ENCODE measurements at places on chromosomes 2 and 18.

- DNase-seq = peak; percentile 16
These were observed 6.1 kb downstream of the MPV17 start for GRCh38 chr2:27316655-27317412.

DNA sequence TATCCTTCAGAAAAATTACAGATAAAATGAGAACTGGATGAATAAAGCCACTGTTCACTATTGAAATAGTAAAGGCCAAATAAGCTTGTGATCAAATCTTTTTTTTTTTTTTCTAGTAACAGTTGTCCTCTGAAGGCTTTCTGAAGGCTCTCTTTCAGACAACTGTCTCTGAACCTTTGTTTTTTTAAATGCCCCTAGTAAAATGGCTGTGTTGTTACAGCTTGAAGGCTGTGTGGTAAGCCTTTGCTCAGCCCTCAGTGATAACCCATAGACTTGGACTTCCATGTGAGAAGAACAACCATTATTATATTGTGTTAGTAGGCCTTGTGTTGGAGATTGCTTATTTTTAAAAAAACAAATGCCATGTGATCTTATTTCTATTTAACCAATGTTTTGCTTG, 17.6 kb downstream of the FMNL2 start:
- DNase-seq = no peak

GRCh38 chr2:237536617-237537016, 29.8 kb upstream of the PRLH start:
- DNase-seq = no peak

- DNase-seq = no peak
These were observed 61.0 kb upstream of the NFE2L2 start for GRCh38 chr2:177325554-177325953.

- no peak for DNase-seq
These were observed 118.3 kb downstream of the RPRM start for GRCh38 chr2:153360239-153360638.

DNA sequence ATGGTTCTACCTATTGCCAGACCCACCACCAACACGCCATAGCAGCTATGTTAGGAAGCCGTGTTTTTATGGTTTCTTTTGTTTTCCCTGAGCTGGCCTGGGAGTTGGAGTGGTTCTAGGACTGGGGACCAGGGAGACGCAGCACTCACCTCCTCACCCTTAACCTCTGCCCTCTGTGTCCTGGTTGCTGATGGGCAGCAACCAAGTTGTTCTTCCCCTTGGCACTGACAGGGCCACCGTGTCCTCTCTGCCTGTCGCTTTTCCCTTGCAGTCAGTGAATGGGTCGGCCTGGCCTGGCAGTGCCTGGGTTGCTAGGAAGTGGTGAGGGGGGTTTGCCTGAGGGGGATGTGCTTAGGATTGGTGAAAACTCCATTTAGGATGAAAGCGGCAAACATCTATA, 197.1 kb upstream of the GATA6 start:
- no peak for DNase-seq

DNA sequence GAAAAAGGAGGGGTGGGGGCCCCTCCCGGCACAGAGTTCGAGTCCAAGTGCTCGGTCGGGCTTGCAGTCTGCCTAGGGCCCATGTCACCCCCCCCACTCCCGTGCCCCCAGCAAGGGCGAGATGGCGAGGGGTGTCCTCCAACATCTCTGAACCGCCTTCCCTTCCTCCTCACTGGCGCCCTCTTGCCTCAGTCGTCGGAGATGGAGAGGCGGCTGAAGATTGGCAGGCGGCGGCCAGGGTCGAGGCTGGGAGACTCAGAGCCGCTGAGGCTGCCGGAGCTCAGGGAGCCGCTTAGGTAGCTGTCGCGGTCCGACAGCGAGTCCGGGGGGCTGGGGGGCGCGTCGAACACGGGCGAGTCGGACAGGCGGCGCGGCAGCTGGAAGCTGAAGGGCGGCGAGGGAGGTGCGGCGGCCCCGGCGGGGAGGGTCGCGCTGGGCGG, 2.3 kb downstream of the ZFP36L2 start:
- no peak for DNase-seq

DNA sequence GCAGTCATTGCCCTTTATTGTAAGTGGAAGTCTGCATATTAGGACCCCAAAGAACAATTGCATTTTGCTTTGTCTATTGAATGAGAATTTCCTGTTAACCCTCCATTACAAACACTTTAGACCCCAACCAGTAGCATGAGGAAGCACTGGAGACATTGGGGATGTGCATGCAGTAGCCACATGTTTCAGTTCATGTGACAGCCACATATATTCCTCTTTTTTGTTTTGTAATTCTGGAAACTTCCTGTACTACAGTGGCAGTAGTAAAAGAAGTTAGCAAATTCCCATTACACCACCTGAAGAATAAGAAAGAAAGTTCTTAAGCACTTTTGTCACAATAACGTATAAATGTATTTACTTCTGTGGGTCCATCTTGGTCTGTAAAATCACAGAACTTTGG, 281.1 kb upstream of the SLC14A2 start:
- no peak for DNase-seq

- DNase-seq = no peak
These were observed 135.6 kb upstream of the KLHL29 start for GRCh38 chr2:23249348-23249747.

GRCh38 chr2:175049661-175050060, 44.5 kb upstream of the CHN1 start:
- DNase-seq = no peak

- no peak for DNase-seq
These were observed 141.6 kb downstream of the SLC8A1 start for GRCh38 chr2:40310303-40310702.

DNA sequence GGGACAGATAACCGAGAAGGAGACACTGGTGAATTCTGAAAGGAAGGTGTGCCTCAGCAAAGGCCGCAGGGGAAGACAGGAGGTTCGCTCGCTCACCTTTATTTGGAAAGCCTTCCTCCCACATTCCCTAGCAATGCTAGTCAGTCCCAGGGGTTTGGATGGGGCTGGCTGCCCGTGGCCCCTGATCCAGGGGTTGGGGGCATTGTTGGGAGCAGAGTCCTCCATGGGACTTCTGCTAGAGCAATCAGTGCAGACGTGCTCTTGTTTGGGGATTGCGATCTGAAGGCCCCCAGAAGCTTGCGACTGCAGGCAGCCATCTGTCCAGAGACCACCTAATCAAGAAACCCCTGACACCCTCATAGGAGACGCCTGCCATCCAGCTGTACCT, 6.0 kb upstream of the CYP27C1 start:
- no peak for DNase-seq

GRCh38 chr2:198164843-198165242, 360.4 kb downstream of the PLCL1 start:
- no peak for DNase-seq

DNA sequence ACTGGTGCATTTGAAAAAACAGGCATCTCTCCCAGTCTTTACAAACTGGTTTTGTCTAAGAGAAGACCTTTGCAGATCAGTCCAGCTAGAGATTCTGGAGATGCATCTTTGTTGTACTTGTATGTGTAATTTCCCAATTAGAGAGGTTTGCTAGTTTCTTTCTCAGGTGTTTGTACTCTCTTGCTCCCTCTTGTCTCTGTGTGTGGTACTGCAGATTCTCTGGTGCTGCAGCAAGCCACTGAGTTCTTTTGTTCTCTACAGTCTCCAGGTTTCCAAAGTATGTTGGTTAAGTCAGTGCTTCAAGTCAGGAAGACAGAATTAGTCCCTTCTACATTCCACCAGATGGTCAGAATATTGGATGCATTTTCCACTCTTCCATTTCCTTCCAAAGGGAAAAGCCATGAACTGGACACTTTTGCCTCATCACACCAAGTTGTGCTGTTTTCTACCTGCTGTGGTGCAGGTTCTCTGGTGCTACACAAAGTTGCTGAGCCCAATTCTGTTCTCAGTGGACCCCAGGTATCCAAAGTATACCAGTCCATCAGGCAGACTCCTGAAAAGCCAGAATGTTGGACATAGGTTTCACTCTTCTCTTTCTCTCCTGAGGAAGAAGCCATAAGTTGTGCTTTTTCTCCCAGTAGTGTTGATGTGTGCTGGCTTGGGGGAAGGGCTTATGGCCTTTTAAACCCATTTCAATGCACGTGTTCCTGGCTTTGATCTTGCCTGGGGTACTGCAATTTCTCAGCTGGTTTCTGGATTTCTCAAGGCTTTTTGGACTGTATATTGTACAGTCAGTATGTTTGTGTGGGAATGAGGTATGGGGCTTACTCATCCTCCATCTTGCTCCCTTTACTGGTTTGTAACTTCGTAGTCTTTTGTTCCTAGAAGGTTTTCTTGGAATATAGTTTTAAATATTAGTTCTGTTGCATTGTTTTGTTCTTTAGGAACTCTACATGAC, 29.8 kb downstream of the EPC2 start:
- DNase-seq = no peak

GRCh38 chr18:23177433-23178072, 42.3 kb downstream of the CABLES1 start:
- DNase-seq = no peak

GRCh38 chr18:6542296-6542695, 127.6 kb upstream of the L3MBTL4 start:
- DNase-seq = no peak

DNA sequence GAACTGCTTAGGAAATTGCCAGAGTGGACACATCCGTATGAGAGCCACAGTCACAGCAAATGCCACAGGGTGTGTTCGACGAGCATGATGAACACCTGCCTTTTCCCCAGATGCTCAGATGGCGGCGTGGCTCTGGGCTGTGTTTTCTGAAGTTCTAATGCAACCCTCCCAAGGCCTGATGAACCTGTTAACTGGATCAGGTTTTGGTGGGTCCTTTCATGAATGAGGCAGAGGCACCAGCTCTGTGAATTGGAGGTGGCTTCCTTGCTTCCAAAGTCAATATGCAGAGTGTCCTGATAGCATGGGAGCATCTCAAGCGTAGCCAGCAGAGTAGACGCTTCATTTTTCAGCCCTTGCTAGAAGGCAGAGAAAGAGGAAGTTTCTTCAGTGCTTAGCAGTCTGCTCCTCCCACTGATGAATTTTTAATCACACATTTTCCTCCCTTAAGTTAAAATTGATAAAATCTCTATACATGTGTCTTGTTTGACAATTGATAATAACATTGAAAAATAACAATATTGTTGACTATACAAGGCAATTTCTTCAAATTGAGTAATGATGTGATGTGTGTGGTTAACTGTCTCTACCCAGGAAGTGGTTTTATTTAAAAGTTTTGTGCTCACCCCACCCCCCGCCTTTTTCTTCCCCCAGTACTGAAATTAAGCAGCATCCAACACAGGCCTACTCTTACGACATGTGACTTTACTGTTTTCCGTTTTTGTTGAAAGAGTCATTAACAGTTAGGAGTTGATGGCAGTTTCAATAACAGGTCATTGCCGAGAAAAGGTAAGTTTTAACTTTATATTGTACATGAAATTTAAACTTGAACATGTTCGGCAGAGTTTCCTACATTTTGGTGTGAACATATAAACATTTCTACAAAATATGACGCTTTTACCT, at the start of gene ARHGAP15:
Gene ARHGAP15, plus strand, starts transcription at position 739 of the 900 bp plus-strand sequence.
- DNase-seq = no peak

- no peak for DNase-seq
These were observed 10.4 kb upstream of the NFATC1 start for GRCh38 chr18:79385326-79385707.

- DNase-seq = no peak
These were observed 166.4 kb upstream of the MSH6 start for GRCh38 chr2:47616506-47616905.

GRCh38 chr2:196987298-196987648, 60.8 kb upstream of the PGAP1 start:
- DNase-seq = no peak

- DNase-seq = no peak
These were observed 21.7 kb upstream of the MEP1B start for GRCh38 chr18:32167980-32168730.

DNA sequence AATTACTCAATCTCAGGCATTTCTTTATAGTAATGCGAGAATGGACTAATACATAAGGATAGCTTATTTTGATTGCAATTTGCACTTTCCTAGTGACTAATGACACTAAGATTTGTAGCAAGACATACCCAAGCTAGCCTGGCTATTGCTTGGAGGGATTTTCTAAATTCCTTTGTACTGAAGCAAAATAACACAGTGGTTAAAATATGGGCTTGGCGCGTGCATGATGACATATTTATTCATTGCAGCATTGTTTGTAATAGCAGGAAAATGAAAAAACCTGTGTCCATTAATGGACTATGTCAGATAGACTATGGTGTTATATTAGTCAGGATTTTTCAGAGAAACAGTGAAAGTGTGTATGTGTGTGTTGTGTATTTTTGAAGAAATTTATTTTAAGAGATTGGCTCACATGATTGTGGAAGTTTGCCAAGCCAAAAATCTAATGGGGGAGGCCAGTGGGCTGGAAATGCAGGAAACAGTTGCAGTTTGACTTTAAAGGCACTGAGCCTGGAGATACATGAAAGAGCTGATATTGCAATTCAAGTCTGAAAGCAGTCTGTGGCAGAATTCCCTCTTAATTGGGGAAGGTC, 16.7 kb upstream of the LAPTM4A start:
- DNase-seq = no peak

DNA sequence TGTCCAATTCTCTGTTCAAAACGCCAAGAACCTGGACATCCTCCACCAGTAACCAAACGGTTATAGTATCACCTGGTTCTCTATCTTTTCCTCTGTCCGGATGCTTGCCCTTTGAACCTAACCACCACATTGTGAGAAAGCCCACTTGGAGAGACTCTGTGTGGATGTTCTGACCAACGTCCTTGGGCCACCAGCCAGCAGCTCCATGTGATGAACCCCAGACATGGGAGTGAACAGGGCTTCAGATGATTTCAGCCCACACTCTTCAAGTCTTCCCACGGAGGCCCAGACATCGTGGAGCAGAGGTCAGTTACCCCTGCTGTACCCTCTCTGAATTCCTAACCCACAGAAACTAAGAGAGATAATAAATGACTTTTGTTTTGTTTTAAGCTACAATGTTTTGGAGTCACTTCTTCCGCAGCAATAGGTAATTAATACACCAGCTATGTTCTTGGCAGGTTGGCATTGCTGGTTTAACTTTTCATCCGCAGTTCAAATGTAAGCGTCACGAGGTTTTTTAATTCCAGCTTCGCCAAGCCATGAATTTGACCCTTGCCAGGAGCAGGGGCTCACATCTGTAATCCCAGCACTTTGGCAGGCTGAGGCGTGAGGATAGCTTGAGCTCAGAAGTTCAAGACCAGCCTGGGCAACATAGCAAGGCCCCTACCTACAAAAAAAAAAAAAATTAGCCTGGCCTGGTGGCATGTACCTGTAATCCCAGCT, 36.1 kb upstream of the ZNF532 start:
- DNase-seq = no peak

- DNase-seq = no peak
These were observed 992 bp downstream of the TSHZ1 start for GRCh38 chr18:75211626-75211952.

GRCh38 chr18:13006531-13007247, 15.5 kb downstream of the CEP192 start:
- no peak for DNase-seq

GRCh38 chr2:215431778-215432758, 3.8 kb downstream of the FN1 start:
- DNase-seq = no peak

Data from NCI-H774 (cell line).